ENCODE measurements at places on chromosomes 5 and 9. TPM values are rescaled to one million over a fixed set of nuclear protein-coding genes. Genes with fewer than 3 reads are reported as not detected.

- DNase-seq = no peak
Measured at GRCh38 chr5:110072651-110073050, 382.9 kb downstream of the MAN2A1 start.

- DNase-seq = no peak
Measured at GRCh38 chr5:82045554-82046275, 73.9 kb downstream of the ATG10 start.

Gene C5orf52
- not detected for total RNA-seq

DNA sequence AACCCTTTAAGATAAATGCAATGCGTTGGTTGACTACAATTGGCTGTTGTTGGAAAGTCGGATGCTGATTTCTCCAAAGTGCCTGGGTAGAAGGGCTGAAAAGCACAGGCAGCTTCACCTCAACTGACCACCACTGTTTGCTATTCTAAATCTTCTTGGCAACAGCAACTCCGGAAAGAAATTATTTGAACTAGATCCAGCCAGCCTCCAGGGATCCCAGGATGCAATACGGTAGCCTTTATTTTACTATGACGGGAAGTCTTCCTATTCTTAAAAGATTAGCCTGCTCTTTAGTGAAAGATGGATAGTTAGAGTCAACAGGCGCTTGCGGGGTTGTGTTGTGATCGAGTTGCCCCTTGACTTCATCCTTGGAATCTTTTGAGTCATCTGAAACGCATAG, 78.6 kb upstream of the KLF9 start:
- no peak for DNase-seq

DNA sequence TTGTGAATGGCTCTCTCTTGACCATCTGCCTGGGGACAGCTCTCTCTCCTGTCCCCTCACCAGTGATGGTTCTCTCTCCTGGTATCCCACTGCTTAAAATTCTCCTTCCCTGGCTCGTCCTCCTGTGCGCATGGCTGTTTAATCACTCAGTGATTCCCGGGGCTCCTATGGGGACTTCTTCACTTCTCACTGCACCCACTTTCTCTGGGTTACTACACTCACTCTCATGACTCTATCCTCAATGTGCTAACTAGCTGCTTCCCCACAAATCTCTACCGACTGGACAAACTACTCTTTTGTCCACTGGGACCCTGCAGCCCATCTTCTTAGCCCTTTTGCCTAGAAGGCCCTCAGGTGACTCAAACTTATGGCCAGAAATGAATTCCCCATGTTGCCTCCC, 89.1 kb upstream of the TBC1D2 start:
- DNase-seq = no peak

DNA sequence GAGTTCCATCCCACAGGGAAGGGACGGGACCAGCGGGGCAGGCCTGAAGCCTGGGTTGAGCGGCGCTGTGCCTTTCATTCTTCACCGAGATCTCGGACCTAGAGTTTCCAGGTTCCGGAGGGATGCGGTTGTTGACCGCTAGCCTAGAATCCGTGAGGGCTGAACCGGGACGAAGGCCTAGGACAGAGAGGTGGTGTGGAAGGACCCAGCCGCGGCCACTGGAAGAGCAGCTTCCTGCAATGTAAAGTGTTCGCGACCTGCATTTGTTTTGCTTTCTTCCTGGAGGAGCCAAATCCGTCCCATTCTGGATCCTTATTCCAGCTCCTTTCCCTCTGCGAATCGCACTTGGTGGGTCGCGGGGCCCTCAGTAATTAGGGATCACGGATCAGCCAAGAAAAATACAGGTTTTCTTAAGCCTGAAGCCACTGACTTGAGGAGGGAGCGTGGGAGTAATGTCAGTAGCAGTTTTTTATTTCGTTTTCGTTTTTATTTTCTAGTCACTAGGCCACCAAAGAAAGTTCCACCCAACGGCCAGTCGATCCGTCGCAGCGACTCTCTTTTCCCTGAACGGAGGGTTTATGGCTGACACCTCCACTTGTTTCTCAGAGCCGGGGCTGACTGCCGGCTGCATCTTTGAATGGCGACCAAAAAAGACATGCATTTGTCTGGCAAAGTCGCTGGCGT, 48.6 kb downstream of the ANXA2R start:
- DNase-seq = no peak

DNA sequence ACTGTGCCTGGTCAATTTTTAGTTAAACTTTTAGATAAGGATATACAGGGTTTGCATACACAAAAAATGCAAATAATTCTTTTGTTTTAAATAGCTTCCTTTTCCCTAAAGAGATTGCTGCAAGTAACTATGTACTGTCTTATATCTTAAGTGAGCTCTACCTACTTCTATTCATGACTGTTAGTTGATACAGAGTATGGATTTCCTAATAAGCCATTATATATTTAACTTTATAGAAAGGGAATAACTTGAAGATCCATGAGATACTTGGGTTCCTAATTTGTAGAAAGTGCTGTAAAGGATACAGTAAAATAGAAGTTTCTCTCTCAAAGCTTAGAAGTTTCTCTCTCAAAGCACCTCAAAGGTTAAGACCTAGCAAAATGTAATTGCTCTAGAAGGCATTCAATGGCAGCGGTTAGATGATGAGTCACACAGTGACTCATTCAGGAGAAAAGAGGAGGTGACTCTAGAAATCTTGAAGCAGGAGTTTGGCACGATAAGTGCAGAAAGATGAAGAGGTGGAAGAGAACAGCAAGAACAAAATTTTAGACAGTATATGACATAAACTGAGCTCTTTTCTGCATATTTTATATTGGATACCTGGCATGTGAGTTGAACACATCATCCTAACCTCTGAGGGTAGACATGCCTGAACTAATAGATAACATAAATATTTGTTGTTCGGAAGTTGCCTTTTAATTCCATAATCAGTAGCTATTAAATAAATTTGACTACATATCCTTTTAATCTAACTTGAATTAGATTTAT, 5.5 kb upstream of the DNAJC21 start:
- no peak for DNase-seq

DNA sequence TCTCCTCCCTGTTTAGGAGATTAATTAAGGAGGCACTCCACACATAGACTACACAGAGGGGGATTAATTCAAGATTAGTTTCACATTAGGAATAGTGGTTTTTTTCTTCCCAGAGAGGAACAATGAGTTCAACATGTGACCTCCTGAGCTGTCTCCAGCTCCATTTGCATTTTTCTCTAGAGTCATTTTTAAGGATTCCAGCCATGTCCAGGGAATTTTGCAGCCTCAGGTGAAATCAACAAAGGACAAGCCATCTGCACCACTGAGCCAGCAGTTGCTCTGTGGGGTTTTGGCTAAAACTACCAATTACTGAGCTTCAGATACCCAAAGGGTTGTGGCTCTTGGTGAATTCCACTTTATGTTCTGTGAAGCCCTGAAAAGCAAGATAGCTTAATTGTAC, 258.5 kb upstream of the PPP1R2B start:
- DNase-seq = no peak

DNA sequence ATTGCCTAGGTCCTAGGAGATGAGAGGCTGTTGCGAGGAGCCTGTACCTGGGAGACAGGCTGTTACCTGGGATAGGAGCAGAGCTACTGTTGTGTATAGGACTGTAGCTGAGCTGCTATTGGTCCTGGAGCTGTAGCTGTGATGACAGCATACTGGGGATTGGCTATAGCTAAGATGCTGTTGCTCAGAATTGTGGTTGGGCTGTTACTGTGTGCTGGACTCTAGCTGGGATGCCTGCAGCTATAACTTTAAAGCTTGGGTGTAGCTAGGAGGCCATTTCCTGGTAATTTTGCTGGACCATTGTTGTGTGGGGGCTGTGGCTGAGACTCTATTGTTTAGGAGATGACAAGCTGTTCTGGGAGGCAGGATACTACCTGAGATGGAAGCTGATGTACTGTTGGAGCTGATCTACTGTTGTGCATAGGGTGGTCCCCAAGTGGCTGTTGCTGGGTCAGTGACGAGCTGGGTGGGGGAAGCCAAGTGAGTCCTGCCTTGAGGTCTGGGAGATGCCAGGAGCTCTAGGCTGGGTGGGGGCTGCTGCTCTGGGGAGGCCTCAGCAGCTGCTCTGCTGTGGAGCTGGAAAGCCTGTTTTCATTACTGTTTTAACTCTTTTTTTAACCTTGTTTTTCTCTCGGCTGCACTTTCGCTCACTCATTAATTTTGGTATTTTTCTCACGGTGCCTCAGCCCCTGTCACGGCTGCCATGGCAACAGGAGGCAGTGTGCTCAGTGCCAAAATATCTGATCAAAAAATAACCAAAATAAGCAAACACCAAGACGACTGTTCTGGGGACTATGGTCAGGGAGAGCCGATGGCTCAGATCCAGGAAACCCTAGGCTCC, 3.0 kb upstream of the PCDH1 start:
- peak; percentile 24 for DNase-seq

DNA sequence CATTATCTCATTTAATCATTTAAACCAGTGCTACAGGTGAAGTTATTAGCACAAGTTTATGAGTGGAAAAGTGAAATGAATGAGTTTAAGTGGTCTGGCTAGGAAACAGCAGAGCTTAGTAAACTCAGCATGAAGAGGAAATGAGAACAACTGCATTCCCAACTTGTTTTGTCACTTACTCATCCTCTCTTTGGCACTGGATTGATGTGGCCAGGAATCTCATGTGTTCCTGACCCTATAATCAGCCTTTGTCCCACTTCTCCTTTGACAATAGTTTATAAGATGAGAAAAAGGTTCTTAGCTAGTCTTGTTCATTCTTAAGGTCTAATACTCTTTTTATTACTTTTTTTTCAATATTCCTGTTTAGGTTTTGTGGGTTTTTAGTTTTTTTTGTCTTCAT, 559.2 kb upstream of the TLE4 start:
- no peak for DNase-seq

Gene HAVCR2
- 5.6 TPM for total RNA-seq

All from ureter (tissue), 1 donor.